ENCODE measurements at places on chromosomes 11 and 22.
A peak's percentile ranks its signal among the peaks of the same experiment; 100 is the strongest.

GRCh38 chr11:4887591-4887990, 5.9 kb downstream of the OR51T1 start:
- no peak for DNase-seq

- DNase-seq = peak; percentile 96
Measured at GRCh38 chr22:28882878-28883656, at the start of gene ZNRF3. TSS of gene ZNRF3 (plus strand) at chr22:28883572. CDS start at chr22:28883767, 195 bp downstream.

GRCh38 chr11:72423840-72424239, 10.5 kb downstream of the CLPB start:
- DNase-seq = no peak

- DNase-seq = no peak
Measured at GRCh38 chr11:75301131-75301530, 50.3 kb downstream of the ARRB1 start.

DNA sequence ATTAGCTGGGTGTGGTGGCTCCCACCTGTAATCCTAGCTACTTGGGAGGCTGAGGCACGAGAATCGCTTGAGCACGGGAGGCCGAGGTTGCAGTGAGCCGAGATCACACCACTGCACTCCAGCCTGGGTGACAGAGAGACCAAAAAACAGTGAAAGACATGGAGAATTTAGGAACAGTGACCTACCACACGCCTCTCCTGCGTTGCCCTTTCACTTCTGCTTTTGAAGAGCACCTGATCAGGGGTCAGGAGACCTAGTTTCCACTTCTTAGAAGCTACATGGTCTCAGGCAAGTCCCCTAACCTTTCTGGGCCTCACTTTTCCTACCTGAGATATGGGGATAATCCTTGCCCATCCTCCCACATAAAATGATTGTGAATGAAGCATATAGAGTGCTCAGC, 12.2 kb downstream of the SLC35C1 start:
- DNase-seq = no peak
